Diencephalon (tissue), 1 donor: ENCODE measurements at places on chromosomes 3 and 15. TPM values are rescaled to one million over a fixed set of nuclear protein-coding genes. Genes with fewer than 3 reads are reported as not detected.

GLDN gene
- 5.3 TPM for total RNA-seq

CCR9 gene
- not detected for total RNA-seq

TM4SF1 gene
- total RNA-seq: 17.3 TPM

ARHGEF26 gene
- total RNA-seq: 15.2 TPM

SCN11A gene
- 0.46 TPM for total RNA-seq

DAZL gene
- 0.23 TPM for total RNA-seq

ATP8B4 gene
- 11.1 TPM for total RNA-seq

MYH15 gene
- 1.2 TPM for total RNA-seq

CELF6 gene
- total RNA-seq: 19.8 TPM

UBE2E2 gene
- total RNA-seq: 46.4 TPM

DUT gene
- 72.7 TPM for total RNA-seq

ATP10A gene
- 1.8 TPM for total RNA-seq

CPLX3 gene
- total RNA-seq: 0.92 TPM
